Stimulated activated CD8-positive, alpha-beta memory T cell treated with anti-CD3 and anti-CD28 coated beads, Interleukin-7, amount 100 ng/mL, for 1 hour (primary cell): ENCODE measurements at places on chromosomes 7 and 10.

DNA sequence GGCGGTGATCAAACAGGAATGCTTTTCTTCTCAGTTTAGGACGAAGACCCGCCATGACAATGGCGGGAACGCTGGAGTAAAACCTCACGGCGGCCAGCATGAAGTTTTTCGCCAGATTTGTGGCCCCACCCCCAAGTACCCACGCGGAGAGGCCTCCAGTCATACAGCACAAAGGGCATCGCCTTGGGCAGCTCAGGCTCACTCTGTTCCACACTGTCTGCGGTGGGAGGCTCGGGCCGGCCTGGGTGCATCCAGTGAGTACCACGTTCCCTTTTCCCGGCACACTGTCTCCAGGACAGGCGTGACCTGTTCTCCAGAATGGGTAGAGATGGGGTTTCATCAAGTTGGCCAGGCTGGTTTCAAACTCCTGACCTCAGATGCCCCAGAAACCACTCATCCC is 27.3 kb downstream of the ASB13 start:
- no peak for DNase-seq

DNA sequence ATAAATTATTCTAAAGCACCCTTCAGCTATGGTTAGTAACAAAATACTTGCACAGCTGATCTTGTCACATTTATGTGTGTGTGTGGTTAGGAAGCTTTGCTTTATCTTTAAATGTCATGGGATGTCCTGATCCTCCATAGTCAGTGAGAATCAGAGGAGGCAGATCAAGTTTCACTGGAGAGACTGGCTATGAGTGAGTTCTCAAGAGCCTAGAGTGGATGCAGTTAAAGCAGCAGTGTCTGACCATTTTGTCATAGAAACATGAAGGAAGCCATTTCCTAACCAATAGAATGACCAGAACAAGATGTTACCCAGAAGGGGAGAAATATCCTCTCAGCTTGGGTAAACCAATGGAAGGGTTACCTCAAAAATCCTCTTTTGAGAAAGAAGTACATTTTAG is 207.2 kb upstream of the DKK1 start:
- no peak for DNase-seq

GRCh38 chr7:129480674-129481363 is 21.5 kb upstream of the SMKR1 start:
- no peak for DNase-seq

GRCh38 chr10:4054656-4055435 is 269.8 kb upstream of the KLF6 start:
- no peak for DNase-seq

- no peak for DNase-seq
These were observed 236.5 kb downstream of the SKAP2 start for GRCh38 chr7:26627891-26628341.

DNA sequence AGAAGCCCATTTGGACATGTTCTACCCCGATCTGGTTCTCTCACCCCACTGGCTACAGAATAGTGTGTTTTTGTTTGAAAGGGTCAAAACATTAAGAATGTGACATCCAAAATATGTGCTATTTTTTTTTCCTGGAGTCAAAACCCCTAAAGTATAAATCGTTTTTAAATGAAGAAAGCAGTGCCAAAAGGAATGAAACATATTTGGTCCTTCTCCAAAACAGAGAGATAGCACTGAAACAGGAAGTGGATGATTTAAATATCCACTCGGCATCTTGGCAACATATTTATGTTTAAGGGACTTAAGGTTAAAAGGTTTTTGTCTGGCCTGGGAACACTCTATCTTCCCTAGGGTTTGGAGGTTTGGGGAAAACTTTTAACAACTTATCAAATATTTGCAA is 32.3 kb downstream of the CALD1 start:
- no peak for DNase-seq

DNA sequence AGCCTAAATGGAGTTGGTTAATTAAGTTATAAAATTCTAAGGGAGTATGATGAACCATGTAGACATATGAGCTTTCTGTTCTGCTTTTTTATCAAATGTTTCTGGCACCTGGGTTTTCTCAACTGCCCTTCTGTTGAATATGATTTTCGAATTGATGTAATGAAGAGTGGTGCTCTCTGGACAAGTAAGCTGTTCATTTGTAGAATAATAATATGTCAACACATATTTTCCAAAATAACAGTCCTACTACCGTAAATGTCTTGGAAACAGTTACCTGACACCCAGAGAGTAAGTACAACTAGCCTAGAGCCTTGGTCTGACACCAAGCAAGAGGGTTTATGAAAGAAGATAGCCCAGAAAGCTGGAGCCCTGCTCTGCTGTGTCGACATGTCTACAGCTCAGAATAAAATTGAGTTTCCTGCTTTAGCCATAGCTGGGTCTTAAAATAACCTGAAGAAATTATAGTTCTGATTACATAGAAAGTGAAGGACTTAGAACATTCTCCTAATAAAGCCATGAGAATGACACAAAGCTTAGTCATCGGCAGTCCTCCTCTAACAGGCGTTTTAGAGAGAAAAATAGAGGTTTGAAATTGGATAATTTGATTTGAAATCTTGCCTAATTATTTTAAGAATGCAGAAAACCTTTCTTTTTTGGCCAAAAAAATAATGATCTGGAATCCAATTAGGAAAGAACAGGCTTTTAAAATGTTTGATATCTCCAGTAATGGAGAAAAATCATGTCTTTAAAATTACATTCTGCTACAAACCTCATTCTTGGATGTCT is 25.1 kb downstream of the HDAC9 start:
- DNase-seq: no peak
